ENCODE measurements at places on chromosomes 6 and 20. TPM values are rescaled to one million over a fixed set of nuclear protein-coding genes. Genes with fewer than 3 reads are reported as not detected.

DNA sequence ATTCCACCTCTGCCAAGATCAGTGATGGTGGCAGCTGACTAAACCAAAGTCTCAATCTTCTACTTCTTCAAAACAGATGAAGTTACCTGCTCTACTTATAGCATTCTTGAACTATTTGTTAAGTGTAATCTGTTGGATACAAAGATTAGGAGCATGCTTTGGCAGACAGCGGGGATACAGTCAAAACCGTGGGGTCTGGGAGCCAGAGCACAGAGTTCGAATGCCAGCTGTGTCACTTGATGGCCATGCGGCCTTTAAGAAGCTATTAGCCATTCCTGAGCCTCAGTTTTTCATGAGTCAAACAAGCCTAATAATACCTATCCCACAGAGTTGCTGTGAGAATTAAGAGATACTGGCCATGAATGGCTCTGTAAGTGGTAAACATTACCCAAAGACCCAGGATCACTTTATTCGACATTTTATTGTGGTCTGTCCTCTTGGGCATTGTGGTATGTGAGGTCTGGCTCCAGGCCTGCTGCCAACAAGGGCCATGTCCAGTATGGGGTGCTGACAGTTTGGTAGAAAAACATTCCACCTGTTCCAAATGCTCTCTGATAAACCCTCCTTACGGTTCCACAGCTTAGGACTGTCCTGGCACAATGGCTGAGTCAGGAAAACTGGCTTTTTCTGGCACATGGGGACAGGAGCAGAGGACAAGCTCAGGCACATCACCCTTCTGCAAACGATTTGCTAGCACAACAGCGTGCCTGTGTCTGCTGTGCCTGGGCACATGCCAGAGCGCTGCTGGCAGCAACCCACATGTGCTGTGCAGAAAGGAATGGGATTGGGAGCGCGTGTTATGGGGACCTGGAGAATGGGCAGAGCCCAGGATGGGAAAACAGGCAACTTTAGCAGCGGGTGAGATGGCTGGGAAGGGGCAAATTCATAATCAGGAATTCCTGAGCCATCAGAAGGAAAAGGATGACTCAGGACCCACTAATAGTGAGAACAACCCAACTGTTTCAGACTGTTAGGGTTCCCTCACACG is 15.7 kb upstream of the FAM83C start:
- peak; percentile 56 for DNase-seq

DNA sequence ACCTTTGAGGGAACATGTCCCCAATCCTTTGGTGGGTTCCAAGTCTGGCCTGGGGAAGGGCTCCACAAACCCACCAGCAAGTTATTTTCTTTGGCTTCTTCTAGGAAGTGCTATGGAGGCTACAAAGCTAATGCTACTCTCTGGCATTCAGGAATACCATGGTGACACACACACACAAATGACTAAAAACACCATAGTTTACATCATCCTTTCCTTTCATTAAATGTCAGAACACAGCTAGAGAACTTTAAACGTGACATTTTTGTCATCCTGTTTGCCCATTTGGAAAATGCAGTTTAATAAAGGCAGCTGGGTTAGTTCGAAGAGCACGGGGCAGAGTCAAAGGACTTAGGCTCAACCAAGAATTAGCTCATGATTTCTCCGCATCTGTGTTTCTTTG is 40.2 kb upstream of the PROKR2 start:
- DNase-seq: no peak

DNA sequence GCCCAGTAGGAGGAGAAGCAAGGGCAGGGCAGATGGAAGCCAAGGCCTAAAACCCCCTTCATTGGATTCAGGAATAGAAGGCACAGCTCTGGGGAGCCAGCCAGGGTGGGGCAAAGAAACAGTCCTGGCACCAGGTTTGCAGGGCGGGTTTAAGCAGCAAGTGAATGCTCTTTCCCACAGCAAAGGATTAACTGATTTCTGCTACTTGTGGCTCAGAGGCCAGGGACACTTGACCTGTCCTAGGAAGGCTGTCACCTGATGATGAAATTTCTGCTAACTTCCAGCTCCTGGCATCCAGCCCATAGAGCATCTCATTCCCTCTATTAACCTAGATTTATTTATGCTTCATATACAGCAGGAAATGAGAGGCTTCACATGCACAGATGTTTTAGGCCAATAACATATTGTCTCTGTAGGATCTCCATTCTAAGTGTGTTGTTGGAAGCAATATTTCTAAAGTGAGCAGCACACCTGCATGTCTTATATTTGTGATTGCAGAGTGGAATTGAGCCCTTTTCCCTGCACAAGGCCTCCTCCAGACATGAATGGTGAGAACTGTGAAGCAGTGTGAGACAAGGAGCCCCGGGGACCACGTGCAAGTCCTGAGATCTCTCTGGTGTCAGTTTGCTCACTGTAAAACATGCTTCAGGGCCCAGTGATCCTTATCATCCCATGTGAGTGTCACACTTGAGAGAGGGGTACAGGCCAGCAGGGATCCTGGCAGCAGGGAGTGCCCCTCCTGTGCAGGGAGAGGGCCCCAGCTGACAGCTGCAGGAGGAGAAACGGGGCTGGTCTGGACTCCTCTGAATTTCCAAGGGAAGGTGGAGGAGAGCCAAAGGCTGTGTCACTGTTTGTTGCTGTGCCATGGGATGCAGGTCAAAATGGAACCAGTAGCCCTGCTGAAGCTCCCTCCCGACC is 41.1 kb upstream of the CST5 start:
- DNase-seq: no peak

WFDC10B gene
- polyA plus RNA-seq: not detected

GRCh38 chr20:32526541-32526940 is 58.6 kb downstream of the NOL4L start:
- no peak for DNase-seq

DNA sequence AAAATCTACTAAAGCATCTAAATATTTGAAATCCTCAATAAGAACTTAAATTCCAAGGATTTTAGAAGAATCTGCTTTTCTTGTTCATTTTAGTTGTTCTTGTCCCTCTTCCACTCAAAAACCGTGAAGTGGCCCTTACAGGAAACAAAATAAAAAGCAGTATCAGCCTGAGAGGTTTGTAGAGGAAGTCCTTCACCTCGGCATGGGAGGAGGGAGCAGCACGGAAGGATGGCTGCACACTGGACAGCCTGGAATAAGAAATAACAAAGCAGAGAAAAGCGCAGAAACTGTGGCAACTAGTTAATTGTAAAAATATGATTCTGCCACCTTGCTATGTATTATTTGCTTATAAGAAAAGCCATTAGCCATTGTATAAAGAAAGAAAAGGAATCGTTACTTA is 46.1 kb downstream of the RALGAPA2 start:
- DNase-seq: no peak

TAGAP gene
- 0.37 TPM for polyA plus RNA-seq

NELFCD gene
- polyA plus RNA-seq: 48.1 TPM

- no peak for DNase-seq
These were observed 146.6 kb upstream of the BMP5 start for GRCh38 chr6:56021943-56022342.

LGSN gene
- not detected for polyA plus RNA-seq

- DNase-seq: no peak
These were observed 32.2 kb downstream of the COX4I2 start for GRCh38 chr20:31669876-31670275.

TMEM170B gene
- 1.3 TPM for polyA plus RNA-seq

GNAS-AS1 gene
- 1.1 TPM for polyA plus RNA-seq

SOX18 gene
- polyA plus RNA-seq: 37.2 TPM

MRPL2 gene
- polyA plus RNA-seq: 141 TPM

ZC2HC1B gene
- polyA plus RNA-seq: not detected

DNA sequence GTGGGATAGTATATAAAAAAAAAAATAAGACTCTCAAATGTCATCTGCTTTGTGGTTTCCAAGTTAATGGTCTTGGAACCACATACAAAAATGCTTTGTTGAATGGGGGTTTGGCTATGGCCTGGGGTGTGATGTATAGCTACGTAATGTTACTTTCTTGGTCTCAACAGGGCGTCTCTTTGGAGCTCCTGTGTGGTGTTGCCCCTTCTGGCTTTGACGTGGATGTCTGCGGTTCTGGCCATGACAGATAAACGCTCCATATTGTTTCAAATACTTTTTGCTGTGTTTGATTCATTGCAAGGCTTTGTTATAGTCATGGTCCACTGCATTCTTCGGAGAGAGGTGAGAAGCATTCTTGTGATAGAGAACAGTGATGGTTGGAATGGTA is 457.7 kb downstream of the LMBRD1 start:
- no peak for DNase-seq

GRCh38 chr20:22546344-22546743 is 38.0 kb downstream of the FOXA2 start:
- no peak for DNase-seq

GRCh38 chr6:94953867-94954631 is 623.3 kb upstream of the MANEA start:
- no peak for DNase-seq

DNA sequence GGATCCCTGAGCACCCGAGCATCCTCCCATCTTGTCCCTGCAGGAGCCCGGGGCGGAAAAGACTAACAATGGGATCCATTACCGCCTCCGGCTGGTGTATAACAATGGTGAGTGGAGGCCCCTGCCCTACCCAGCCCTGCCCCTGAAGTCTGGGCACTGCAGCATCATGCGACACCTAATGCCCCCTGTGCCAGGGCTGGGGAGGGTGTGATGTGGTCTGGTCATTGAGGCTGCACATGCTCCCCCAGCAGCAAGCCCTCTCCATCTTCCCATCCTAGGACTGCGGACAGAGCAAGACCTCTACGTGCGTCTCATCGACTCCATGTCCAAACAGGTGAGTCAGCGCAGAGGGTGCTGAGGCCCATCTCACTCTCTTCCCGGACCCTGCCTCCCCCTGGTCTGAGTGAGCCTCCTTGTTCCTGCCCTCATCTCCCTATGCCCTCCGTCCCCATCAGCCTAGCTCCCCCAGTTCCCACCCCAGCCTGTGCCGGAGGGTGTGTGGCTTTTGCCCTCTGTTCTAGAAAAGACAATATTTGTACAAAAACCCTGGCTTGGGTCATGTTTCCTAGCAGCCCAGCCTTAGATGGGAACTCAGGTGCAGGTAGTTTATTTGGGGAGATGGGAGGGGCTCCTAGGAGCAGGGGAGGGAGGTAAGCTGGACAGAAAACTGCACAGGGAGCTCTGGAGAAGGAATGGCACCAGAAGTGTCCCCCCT is 13.5 kb downstream of the EBF4 start:
- no peak for DNase-seq

DNA sequence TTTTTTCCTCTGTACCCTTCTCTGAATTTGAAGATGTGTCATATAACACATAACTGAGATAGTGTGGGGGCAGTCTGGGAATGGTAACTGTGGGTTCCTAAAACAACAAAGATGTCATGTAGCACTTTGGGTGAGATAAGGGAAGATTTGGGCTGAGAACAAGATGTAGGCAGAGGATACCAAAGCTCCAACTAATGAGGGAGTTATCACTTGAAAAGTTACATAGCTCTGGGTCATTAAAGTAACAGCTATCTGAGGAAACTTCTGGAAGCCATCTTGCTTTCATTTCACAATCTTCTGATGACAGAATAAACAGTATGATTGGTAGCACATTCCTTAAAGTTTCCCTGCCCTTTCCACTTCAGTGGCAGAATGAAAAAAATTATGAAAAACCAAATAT is 255.4 kb downstream of the TBX18 start:
- DNase-seq: no peak

- no peak for DNase-seq
These were observed 65.8 kb downstream of the MAP3K4 start for GRCh38 chr6:161057103-161058091.

DNA sequence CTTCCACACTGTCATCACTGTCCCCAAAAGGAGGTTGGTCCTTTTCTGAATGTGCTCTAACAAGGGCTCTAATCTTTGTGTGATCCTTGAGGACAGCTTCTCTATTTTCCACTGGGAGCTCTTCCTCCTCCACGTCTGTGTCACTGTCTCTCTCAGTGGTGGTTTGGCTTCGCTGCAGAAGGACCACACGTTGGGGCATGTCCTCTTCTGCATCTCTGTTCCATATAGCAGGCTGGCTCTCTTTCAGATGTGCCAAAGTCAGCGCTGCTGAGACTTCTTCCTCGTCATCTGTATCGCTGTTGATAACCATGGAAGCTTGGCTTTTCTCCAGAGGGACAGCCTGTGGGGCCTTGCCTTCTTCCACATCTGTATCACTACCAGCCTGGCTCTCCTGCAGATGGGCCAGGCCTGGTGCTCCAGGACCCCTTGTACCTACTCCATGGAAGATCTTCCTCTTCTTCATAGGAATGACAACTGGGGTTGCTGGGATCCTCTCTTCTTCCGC is 4.6 kb downstream of the MDC1 start:
- DNase-seq: no peak

HRH3 gene
- not detected for polyA plus RNA-seq

TRIM40 gene
- polyA plus RNA-seq: not detected

HLA-DOB gene
- 1.1 TPM for polyA plus RNA-seq

FGD2 gene
- 2.8 TPM for polyA plus RNA-seq

ARG1 gene
- polyA plus RNA-seq: 0.10 TPM

DNA sequence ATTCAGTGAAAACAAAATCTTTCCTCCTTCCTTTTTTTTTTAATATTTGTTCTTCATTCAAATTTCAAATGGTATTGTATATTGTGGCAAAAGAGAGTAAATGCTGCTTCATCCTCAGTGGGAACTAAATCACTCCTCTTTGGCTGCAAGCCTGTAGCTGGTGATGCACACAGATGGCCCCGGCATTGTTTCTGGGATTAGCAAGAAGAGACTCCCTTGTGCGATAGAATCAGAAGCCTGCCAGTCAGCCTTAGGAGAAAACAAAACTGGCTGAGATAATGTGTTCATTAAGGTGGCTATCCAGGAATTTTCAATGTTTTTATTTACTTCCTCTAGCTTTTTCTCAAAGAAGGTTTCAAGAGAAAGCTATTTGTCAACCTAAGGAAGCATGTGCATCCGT is 20.7 kb upstream of the ELOVL2 start:
- DNase-seq: no peak

DNA sequence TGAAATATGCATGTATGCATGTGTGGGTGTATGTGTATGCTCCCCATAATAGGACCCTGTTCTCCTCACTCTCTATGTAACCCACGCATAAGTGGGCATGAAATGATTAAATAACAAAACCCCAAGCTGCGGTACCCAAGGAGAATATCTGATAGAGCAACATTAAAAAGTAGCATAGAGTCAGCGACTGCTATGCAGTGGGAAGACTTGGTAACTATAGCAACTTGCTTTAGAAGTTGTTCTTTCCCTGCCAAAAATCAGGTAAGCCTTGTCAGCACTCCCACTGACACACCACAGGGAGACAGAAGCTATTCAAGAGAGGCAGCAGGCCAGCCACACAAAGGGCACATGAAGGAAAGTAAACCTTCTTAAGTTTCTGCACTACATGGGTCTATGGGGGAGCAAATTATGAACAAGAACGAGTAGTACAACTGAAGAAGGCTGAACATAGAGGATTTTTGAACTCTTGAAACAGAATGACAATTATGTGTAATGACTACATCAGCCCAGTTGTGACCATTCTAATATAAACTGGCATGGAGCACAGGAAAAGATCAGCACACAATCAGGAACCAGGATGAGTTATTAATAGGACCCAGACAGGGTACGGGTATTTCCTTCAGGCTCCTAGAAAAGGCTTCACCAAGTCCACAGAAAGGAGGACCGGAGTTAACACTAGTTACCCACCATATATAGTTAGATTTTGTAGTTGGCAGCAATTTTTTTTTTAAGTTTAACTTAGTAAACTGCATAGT is 89.9 kb downstream of the GPR6 start:
- no peak for DNase-seq

CNR1 gene
- 0.72 TPM for polyA plus RNA-seq

GRCh38 chr6:31352683-31353383 is 4.1 kb downstream of the HLA-B start:
- no peak for DNase-seq

EFCAB8 gene
- not detected for polyA plus RNA-seq
